ENCODE measurements at places on chromosomes 16 and 17.

GRCh38 chr16:19503461-19504075, 18.3 kb downstream of the GDE1 start:
- no peak for DNase-seq

DNA sequence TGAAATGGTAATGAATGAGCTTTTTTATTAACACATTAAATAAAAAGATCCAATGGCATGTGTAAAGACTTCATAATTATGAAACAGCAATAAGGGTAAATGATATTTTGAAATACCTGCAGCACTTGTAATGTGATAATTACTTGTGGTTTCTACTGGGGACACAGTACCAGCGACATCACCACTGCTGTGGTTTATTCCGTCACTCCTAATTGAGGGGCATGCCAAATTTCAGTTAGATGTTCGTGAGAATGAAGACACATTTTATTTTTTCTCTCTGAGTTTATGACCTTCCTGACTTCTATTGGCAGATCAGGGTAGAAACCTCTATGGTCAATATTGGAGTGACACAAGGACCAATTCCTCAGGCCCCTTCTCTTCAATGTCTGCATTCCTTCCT, 131.9 kb upstream of the XYLT1 start:
- DNase-seq, result no peak

GRCh38 chr16:84074721-84075120, 32.1 kb upstream of the SLC38A8 start:
- no peak for DNase-seq

GRCh38 chr17:12994341-12995074, 23.3 kb downstream of the ELAC2 start:
- no peak for DNase-seq

GRCh38 chr17:5583426-5584382, 605 bp downstream of the NLRP1 start:
- DNase-seq, result peak; percentile 40

DNA sequence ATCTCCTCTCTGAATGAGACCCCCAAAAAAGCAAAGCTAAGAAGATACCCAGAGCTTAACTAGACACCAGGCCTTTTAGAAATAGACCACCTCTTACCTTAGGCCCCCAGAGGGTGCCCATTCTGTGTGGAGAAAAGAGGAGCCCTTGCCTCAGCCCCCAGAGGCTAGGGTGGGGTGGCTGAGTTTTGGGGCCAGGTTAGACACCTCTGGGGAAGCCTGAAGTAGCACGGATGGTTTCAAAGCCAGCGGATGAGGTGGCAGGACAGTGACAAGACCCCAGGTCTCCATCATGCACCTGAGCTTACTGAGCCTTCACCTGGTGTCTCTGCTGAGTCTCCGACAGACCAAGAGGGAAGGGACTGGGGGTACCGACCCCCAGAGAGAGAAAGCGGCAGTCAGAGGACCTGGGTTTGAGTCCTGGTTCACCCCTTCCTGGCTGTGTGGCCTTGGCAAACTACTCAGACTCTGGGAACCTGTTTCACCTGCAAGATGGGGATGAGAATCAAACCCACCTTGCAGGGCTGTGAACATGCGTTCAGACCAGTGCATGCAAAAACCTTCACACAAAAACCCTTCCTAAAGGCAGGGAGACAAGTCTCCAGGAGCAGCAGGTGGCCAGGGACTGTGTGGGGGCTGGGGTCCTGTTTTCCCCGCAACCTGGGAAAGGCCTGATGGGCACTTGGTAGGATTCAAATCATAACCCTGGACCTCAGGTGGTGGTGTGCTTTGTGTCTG, 7.7 kb downstream of the SCGB1C2 start:
- no peak for DNase-seq
